Gastroesophageal sphincter (tissue), 4 donors: ENCODE measurements at places on chromosomes 2 and 18. TPM values are rescaled to one million over a fixed set of nuclear protein-coding genes. Genes with fewer than 3 reads are reported as not detected.

Gene GEN1
- total RNA-seq = 1.4 TPM

Gene PSD4
- total RNA-seq = 3.1 TPM

Gene CLEC4F
- total RNA-seq = 1.1 TPM

Gene FBXO15
- total RNA-seq = not detected

Gene MTHFD2
- 20.9 TPM for total RNA-seq

Gene FOXD4L1
- total RNA-seq = not detected

Gene SLC8A1
- total RNA-seq = 125 TPM

Gene PDCD1
- not detected for total RNA-seq

Gene FEV
- not detected for total RNA-seq

Gene NT5C1B
- not detected for total RNA-seq

Gene HAAO
- 19.1 TPM for total RNA-seq

Gene PRSS56
- not detected for total RNA-seq

Gene L3MBTL4
- 8.1 TPM for total RNA-seq

Gene NXPH2
- not detected for total RNA-seq

Gene MTCL1
- total RNA-seq = 68.0 TPM

Gene MC5R
- not detected for total RNA-seq

Gene MYCN
- total RNA-seq = 0.46 TPM

Gene FNDC4
- total RNA-seq = 11.7 TPM

Gene DLX2
- not detected for total RNA-seq

Gene SLC9A2
- 0.57 TPM for total RNA-seq

Gene ANKRD62
- not detected for total RNA-seq

Gene GTF2A1L
- 28.7 TPM for total RNA-seq

Gene NTSR2
- not detected for total RNA-seq

Gene KCNF1
- not detected for total RNA-seq

Gene KIF3C
- total RNA-seq = 10.0 TPM

Gene NEU4
- not detected for total RNA-seq

Gene MAB21L4
- 0.27 TPM for total RNA-seq

Gene LRRC30
- not detected for total RNA-seq

Gene NGEF
- total RNA-seq = 0.46 TPM

Gene UGT1A9
- not detected for total RNA-seq

Gene CCT4
- 95.6 TPM for total RNA-seq

Gene HOXD9
- 0.47 TPM for total RNA-seq

Gene CCDC85A
- total RNA-seq = 2.6 TPM

Gene RASGRP3
- 2.6 TPM for total RNA-seq

Gene BUB1
- 1.0 TPM for total RNA-seq

Gene RAX
- total RNA-seq = not detected
